ENCODE measurements at places on chromosomes 3 and 15. TPM values are rescaled to one million over a fixed set of nuclear protein-coding genes. Genes with fewer than 3 reads are reported as not detected.

GRCh38 chr15:47206358-47206978 is 510.8 kb upstream of the SEMA6D start:
- no peak for DNase-seq

DNA sequence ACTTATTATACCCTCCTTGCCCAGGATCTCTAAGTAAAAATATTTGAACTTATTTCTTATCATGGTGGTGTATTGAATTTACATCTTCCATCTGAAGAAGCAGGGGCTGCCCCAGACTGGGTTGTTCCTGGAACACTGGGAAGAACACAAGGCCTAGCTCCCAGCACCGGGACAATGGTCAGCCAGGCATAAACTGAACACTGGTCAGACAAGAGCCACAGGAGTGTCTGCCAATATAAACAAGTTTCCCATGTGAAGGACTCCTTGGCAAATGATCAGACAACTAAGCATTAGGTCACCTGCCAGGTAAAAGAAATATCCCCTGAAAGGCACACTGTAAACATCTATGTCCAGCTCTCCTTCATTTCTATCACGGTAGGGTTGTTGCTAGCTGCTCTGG is 172.4 kb downstream of the ATP8B4 start:
- DNase-seq, result no peak

DNA sequence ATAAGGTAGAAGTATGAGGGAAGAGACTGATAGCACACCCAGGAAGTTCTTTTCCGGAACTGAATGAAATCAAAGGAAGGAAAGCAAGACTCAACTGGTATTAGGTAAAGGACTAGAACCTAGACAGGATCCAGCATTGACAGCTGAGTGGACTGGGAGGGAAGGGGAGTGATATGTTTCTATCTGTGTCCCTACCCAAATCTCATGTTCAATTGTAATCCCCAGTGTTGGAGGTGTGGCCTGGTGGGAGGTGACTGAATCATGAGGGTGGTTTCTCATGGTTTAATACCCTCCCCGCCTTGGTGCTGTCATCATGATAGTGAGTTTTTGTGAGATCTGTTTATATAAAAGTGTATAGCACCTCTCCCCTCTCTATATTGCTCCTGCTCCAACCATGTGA is 415.9 kb upstream of the KCNMB2 start:
- DNase-seq, result no peak

DNA sequence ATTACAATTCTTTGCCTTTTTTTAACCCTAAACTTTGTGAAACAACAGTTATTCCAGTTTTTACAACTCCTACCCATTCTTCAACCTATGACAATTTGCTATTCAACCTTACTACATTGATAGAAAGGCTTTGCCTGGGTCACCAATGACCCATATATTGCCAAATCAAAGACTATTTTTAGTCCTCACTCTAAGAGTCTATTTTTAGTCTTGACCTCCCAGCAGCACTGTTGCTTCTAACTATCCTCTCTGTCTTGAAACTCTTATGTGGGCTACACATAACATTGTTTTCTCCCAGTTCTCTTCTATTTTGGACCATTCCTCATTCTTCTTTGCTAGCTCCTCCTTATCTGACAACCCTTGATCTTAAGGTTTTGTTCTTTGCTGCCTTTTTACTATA is 71.4 kb downstream of the C3orf80 start:
- no peak for DNase-seq

- DNase-seq, result no peak
These were observed 144.3 kb downstream of the EEFSEC start for GRCh38 chr3:128297401-128298138.

- peak; percentile 30 for DNase-seq
These were observed 115.2 kb downstream of the CD47 start for GRCh38 chr3:107975529-107976201.

DNA sequence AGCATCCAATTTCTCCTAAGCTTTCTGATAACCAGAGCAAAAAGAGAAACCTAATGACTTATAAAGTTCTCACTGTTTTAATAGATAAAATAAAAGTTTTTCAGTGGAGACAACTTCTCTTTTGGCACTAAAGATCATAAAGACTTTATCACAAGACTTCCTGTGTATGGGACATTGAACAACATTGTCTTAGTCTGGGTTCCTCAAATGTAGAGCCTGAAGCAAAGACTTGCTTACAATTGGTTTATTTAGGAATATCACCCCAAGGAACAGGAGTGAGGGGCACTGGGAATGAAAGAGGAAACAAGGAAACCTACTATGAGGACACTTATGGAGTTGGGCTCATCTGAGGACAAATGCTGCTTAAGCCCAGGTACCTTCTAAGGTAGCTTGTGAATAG is 127.4 kb downstream of the B3GALNT1 start:
- DNase-seq, result no peak

DNA sequence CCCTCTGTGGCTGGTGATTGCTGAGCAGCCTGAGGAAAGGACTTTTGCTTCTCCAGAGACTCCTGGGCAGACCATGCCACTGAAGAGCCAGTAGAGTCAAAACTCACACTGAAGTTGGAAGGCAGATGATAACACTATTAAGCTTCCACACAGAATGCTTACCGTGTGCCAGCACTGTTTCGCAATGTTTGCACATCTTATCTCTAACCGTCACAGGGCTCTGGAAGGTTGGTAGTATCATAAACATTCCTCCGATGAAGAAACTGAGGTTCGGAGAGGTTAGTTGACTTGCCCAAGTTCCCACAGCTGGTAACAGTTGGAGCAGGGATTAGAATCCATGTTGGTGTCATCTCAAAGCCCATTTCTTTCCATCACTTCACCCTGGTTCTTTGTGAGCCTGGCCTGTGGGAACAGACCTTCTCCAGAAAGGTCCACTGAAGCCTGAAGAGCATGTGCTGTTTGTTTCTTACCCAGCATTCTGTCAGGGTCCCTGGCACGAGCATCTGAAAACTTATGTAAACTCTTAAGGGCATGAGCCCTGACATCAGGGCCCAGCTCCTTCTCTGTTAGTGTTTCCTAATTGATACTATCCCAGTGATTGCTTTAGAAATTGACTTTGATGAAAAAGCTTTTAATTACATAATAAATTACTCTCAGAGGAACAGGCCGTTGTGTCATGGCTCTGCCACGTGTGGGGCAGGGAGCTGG is 77.0 kb upstream of the PRR23C start:
- no peak for DNase-seq

C2CD4A gene
- not detected for polyA plus RNA-seq

- no peak for DNase-seq
These were observed 138.3 kb upstream of the ABHD17C start for GRCh38 chr15:80556694-80557367.

GRCh38 chr15:63192619-63193206 is 3.3 kb downstream of the RAB8B start:
- no peak for DNase-seq

GRCh38 chr15:40418126-40418525 is 12.5 kb downstream of the IVD start:
- no peak for DNase-seq

- DNase-seq, result no peak
These were observed 29.2 kb downstream of the TMOD2 start for GRCh38 chr15:51780636-51781035.

DNA sequence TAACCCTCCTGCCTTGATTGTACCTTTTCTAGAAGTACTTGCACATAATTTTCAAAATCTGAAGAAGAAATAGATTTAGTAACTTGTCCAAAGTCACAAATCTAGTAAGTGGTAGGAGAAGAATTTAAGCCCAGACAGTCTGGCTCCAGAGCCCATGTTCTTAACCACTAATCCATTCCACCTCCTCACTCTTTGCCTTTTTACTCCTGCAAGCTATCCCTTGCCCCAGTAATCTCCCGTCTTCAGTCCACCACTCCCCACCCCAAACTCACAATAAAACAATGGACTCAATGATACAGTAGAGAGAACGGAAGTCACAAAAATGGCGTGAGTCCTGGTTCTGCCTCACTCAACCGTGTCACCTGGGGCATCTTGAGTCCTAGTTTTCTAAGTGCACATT is 48.7 kb downstream of the SETMAR start:
- DNase-seq, result no peak

ARGFX gene
- polyA plus RNA-seq, result not detected
